ENCODE measurements at places on chromosomes 5 and 9.

DNA sequence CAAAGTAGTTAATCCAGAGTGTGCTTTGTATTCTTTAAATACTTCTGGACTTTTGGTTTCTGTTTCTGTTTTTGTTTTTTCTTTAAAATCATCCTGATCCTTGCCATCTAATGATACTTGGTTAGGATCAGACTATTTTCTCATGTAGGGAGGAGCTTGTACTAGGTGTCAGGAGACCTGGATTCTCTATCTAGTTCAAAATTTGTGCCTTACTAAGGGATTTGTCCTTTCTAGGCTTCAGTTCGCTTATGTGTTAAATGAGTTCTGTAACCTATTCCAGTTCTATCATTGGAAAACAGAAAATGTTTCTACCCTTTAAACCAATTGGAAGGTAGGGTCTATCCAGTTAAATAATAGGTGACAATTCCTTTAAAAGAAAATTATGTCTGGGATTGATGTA lies 3.3 kb upstream of the MEF2C start:
- DNase-seq: no peak

- no peak for DNase-seq
These were observed 31.1 kb upstream of the CETN3 start for GRCh38 chr5:90440644-90441043.

DNA sequence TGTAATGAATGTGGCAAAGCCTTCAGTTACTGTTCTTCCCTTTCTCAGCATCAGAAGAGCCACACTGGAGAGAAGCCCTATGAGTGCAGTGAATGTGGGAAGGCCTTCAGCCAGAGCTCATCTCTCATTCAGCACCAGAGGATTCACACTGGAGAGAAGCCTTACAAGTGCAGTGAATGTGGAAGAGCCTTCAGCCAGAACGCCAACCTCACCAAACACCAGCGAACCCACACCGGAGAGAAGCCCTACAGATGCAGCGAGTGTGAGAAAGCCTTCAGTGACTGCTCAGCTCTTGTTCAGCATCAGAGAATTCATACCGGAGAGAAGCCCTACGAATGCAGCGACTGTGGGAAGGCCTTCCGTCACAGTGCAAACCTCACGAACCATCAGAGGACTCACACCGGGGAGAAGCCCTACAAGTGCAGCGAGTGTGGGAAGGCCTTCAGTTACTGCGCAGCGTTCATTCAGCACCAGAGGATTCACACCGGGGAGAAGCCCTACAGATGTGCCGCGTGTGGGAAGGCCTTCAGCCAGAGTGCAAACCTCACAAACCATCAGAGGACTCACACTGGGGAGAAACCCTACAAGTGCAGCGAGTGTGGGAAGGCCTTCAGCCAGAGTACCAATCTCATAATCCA lies 6.8 kb downstream of the RPL12 start:
- DNase-seq: no peak

DNA sequence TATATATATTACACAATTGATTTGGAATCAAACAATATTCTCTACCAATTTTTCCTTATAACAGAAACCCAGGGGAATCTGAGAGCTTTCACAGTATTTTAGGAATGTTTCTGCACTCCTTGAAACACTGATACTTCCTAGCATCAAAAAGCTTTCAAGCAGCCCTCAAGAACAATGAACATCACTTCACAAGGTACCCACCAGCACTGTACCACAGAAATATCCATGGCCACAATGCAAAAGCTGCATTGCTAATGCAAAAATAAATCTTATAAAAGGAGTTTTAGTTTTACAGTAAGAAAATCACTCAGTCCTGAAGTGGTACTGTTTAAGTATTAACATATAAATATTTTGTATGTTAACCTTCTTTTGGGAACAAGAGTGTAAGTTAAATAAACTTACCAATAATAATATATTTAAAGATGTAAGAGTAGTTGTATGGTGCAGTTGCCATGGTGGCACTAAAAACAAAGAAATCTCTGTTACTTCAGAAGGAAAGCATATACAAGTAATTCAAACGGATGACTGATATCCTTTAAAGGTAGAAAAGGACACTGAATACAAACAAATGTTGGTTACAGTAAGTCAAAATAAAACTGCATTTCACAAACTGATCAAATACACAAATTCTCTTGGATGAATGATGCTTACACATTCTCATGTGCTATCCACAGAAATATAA lies 8.6 kb downstream of the RAB14 start:
- DNase-seq: no peak

DNA sequence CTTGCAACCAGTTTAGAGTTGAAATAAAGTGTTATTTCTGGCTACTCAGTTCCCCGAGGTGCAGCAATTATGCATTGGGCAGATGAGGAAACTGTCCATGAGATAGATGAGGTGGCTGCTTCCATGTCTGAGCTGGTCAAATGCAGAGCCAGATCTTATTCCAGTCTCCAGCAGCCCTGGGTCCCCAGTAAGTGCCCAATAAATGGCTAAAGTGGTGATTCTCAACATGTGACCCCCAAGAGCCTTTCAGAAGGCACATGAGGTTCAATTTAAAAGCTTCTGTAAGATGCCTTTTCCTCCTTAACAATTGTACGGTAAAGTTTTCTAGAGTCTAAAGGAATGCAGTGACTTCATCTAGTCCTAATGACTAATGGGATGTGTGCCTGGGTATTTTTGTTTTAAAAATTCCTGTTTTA lies 17.5 kb downstream of the ATOX1 start:
- no peak for DNase-seq

GRCh38 chr9:136721339-136722092 lies 9.1 kb downstream of the DIPK1B start:
- DNase-seq: no peak

- no peak for DNase-seq
These were observed 120.1 kb upstream of the LPAR1 start for GRCh38 chr9:111158363-111158762.

GRCh38 chr5:135709208-135709575 lies 125.3 kb upstream of the SLC25A48 start:
- no peak for DNase-seq

DNA sequence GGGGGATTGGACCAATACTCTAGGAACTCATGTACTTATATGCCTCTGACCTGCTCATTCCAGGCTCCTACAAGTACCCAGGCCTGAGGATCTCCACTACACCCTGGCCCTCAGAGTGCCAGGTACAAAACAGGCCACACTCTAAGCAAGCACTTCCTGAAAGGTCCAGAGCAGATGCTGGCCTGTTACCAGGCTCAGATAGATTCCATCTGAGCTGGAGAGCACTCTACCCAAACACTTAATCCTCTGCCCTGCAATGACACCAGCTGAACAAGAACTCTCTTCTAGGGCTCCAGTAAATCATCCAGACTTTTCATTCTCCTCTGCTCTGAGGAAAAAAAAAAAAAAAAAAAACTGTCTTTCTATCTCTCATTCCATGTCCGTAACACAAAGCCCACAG lies 2.9 kb downstream of the P4HA2 start:
- no peak for DNase-seq

GRCh38 chr9:97990259-97990658 lies 7.1 kb downstream of the ANP32B start:
- no peak for DNase-seq

- DNase-seq: peak; percentile 49
These were observed 4.8 kb upstream of the SARDH start for GRCh38 chr9:133742849-133743444.

DNA sequence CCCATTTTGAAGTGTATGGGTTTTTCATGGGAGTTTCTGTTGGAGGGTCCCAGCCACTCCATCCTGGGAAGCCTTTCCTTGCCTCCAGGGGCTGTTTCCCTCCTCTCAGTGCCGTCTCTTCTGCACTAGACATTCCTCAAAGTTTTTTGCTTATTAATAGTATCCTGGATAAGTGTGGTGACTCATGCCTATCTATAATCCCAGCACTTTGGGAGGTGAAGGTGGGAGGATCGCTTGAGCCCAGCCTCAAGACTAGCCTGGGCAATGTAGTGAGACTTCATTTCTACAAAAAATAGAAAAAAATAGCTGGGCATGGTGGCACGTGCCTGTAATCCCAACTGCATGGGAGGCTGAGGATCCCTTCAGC lies 43.1 kb downstream of the RALGPS1 start:
- DNase-seq: no peak

DNA sequence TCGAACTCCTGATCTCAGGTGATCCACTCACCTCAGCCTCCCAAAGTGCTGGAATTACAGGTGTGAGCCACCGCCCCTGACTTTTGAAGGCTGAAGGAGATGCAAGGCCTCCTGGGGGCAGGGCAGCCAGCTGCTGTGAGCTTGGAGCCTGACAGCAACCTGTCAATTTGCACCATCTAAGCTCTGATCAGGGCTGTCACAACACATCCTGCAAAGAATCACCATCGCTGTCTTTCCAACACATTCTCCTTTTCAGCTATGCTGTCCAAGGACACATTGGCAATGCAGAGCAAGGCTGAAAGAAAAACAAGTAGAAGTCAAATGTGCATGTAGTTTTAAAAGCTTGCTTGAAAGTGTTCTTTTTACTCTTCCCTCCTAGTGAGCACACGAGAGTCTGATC lies 54.6 kb downstream of the GNA14 start:
- no peak for DNase-seq

- no peak for DNase-seq
These were observed 161.3 kb downstream of the YIPF5 start for GRCh38 chr5:144009116-144009515.

DNA sequence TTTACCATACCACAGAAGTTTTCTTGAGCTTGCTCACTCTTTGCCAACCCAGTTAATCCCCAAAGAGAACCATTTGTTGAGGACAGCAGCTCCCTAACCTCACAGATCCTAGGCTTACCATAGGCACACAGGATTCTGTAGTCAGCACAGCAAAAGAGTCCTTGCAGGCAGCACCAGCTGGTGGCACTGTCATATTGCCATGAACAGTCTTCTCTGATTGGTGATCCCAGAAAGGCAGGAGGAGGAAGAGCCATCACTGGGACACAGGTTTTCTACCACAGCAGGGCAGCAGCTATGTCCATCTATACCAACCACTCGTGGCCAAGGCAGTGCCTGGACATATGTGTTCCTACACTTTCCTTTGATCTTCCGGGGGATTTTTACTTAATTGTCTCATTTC lies 297.1 kb upstream of the CD180 start:
- no peak for DNase-seq

DNA sequence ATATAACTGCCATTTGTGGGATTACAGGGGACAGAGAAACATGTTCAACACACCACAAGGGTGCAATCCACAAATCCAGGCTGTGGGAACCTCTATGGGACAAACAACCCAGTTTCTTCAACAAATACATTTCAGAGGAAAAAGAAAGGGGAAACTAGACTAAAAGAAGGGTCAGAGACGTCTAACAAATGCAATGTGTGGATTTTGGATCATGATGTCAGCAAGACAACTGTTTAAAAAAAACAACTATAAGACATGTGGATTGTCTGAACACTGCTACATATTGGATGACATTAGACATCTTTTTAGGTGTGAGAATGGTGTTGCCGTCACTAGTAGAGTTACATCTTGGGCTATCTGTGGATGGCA lies 3.9 kb upstream of the RALGDS start:
- no peak for DNase-seq

- DNase-seq: no peak
These were observed 28.8 kb downstream of the PPIC start for GRCh38 chr5:123007754-123008153.

GRCh38 chr9:92617195-92617813 lies 52.6 kb downstream of the IPPK start:
- DNase-seq: no peak

DNA sequence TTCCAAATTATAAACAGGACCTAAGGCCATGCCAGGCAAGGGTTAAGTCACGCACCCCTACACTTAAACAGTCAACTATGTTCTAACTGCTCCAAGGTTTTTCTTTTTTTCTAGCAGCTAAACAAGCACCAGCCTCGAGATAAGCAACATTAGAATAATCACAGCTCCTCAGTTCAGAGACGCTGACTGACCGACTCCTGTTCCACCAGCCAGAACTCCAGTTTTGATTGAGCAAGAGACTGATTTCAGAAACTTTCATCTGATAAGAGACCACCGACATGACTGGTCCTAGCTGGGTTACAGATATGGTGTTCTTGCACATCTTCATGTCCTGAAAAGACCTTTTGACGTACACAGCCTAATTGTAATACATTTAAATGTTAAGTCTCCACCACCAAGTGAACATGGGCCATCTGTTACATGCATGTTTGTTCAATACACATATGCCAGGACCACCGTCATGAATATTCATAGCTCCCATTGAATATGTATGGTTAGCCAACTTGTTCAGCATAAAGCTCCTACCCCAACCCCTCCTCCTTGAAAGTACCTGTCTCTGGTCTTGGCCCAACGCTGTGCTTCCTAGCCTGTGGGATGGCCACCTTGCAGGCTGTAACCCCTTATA lies 23.7 kb upstream of the OTULINL start:
- DNase-seq: no peak

DNA sequence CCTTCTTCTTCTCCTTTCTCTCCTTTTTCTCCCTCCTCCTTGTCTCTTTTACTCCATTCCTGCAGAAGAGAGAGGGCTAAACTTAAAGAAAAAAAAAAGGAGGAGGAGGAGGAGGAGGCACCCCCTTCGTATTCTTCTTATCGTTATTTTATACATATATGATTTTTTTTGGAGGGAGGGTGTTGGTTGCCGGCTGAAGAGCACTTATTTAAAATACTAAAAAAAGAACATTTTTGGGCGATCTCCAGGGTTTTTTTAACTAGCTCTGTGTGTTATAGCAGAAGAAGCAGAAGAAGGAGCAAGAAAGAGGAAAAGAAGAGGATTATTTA lies 381 bp downstream of the NR2F1 start:
- DNase-seq: no peak

DNA sequence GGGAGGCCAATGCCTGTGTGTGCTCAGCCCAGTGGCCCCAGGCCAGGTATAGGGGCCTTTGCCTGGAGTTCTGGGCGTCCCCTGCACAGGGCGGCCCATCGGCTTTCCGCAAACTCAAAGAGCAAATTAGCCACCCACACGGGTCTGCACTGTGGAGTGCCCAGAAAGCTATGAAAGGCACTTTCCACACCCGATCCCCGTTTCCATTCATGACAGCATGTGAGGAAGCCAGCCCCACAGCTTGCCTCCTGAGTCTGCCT lies 5.2 kb downstream of the DBH start:
- no peak for DNase-seq

DNA sequence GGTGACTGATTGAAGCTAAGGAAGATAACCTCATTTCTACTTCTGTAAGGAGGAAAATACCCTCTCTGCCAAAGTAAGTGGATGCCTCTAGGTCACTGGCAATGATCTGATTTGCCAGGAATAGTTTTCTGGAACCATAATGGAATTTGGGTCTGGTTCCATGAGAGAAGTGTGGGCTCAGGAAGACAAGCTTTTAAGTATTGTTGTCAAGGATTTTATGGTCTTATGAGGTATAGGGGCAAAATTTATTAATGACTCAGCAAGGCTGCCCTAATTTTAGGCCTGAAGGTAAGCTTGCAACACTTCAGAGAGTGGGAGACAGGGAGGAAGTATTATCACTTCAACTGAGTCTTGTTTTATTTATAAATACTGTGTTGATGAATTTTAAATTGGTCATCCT lies 322.6 kb upstream of the ACTBL2 start:
- no peak for DNase-seq

GRCh38 chr9:73083519-73083918 lies 68.1 kb upstream of the ANXA1 start:
- DNase-seq: no peak
